ENCODE measurements at places on chromosomes 4 and X. TPM values are rescaled to one million over a fixed set of nuclear protein-coding genes. Genes with fewer than 3 reads are reported as not detected.
A peak's percentile ranks its signal among the peaks of the same experiment; 100 is the strongest.

Gene EPGN
- total RNA-seq, result not detected

Gene ARX
- not detected for total RNA-seq

Gene RHOXF2
- not detected for total RNA-seq

Gene GATA1
- not detected for total RNA-seq

Gene SLC38A5
- 1.6 TPM for total RNA-seq

Gene TRPC3
- total RNA-seq, result 51.2 TPM

Gene ETDB
- total RNA-seq, result not detected

Gene RADX
- total RNA-seq, result 4.5 TPM

Gene CLDN34
- total RNA-seq, result not detected

Gene IL2RG
- not detected for total RNA-seq

Gene UCP1
- total RNA-seq, result not detected

Gene ADH1A
- total RNA-seq, result not detected

Gene TAF7L
- not detected for total RNA-seq

- DNase-seq, result peak; percentile 53
These were observed 580 bp downstream of the NAF1 start for GRCh38 chr4:163166041-163166579.

DNA sequence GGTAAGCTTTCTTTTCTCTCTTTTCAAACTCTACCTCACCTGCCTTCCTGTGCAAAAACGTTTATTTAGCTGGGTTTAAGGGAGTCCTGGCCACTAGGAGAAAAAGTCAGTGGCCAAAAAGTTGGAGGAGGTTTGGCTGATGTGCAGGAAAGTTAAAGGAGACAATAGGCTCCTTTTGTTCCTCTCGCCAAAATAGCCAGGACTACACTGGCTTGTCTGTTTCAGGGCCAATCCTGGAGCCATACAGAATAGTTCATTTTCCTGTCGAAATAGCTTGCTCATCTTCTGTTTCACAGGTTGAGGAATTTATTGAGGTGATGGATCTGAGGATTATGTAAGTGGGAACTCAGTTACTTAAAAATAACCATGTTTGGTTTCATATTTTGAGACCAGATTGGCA is 423 bp downstream of the HEPH start:
- no peak for DNase-seq

DNA sequence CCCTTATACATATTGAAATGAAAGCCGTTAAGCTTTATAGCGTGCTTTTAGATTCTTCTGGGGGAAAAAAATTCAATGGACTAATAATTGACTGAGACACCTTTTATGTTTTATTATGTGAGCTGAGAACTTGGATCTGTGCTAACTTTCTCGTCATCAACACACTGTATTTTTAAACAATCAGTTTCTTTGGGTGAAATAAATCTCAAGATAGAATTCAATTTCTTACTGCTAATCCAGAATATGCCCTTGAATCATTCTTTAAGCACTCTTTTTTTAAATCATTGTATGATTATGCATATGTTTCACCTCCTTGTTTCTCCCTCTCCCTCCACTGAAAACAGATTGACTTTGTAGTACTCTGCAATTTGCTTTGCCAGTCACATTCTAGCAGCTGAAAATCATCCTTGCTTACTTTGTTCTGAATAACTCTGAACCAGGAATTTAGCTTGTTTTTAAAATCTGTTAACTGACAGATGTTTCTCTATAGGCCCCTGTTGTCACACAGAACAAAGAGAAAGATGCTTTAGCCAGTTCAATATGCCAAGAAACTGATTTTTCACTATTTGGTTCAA is 81.5 kb downstream of the SLIT2 start:
- DNase-seq, result no peak

- DNase-seq, result no peak
These were observed 4.5 kb downstream of the CYSLTR1 start for GRCh38 chrX:78322863-78323262.

DNA sequence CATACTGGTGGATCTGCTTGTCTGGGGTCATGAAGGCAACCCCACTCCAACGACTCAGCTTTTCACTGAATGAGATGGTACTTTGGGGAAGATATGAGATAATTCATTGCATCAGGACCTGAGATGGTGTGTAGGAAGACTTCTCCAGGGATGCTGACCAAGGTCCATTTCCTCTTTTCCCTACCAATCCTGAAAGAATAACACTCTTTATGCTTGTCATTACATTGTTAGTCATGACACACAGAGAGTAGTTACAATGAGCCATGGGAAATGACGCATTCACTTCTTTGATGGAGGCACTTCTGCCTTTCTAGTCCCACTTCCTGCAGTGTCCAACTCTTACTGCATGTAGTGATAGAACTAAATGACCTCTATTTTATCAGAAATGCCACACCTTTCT is 58.6 kb downstream of the AREG start:
- DNase-seq, result peak; percentile 55

DNA sequence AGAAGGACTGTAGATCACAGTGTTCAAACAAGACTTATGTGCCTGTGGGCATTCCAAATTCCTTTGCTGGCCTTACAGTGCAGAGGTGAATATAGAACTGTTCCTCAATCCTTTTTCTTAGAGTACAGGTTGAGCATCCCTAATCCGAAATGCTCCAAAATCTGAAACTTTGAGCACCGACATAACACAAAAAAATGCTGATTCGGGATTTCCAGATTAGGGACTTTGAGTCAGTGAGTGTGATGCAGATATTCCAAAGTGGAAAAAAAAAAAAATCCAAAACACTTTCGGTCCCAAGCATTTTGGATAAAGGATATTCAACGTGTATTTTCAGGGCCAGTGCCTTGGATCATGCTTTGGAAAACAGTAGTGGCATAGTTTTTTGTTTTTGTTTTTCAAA is 9.2 kb downstream of the SMS start:
- no peak for DNase-seq

DNA sequence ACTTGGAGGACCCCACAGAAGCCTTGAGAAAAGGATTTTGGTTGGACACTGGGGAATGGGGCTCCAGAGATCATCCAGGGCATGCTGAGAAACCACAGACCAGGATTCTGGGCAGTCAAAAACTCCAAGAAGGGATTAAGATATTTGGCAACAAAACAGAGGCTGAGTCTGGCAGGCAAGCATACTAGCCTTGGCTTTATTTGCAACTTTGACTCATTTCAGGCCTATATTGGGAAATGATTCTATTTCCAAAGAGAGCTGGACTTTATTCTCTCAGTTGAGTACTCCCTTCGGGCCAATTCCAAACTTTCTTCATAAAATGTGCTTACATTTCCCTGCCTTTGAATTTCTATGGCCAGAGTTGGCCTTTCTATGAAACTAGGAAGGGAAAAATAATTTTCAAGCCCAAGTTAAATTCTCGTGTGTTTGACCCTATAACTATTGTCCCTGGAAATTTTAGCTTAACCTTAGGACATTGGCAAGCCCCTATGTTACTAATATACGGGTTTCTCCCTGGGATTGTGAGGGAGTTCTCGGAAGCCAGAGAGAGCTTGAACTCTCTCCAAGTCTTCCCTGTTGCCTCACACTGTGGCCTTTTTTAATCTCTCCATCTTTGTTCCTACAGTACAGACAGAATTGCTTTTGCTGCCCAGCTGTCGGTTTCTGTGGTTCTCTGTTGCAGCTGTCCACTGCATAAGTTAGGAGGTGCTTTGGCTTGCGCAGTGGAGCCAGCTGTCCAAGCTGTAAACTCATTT is 112.6 kb upstream of the FAM9A start:
- DNase-seq, result no peak

DNA sequence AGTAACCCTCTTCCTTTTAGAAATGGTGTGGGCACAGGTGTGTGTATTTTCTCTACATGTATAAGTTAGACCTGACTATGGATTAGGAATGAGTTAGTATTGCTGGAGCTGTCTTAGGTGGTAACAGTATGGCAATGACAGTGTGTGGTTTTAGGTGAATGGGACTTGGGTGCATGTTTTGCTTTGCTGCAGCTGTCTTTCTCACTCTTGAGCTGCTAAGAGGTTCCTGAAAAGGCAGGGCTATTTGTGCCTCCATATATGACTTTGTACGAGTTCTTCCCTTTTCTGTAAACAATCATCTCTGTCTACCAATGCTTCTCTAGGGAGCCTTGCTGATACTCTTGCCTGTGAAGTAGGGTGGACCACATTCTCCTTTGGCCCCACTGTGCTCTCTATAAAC is 234.8 kb upstream of the HHIP start:
- no peak for DNase-seq

DNA sequence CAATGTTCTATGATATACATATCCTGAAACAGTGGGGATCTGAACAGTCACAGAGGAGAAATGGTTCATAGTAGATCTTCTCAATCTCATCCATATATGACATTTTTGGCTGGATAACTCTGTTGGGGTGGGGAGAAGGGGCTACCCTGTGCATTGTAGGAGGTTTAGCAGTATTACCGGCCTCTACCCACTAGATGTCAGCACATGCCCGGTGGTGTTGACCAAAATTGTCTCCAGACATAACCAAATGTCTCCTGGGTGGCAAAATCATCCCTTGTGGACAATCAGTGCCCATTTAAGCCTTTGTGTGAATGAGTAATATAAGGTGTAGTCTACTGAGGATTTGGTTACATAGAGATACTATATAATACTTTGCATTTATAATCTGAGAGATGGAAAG is 89.9 kb downstream of the PLS3 start:
- DNase-seq, result peak; percentile 46

DNA sequence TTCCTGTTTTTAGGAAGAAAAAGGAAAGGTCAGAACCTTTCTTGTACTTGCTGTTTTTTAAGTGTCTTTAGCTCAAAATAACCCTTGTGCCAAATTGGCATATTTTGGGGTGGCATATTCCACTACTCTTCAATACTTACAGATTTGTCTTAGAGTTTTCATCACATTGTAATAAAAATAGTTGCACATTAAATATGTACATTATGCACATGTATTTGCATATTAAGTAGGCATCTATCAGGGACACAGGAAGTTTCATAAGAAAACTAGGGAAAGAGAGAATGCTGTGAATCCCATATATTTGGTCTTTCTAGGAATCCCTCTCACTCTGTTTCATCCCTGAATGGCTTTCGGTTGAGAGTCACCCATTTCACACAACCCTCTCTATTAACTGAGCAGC is 139.6 kb downstream of the LARP7 start:
- DNase-seq, result no peak

- no peak for DNase-seq
These were observed 646.7 kb downstream of the BCOR start for GRCh38 chrX:39451046-39451445.

DNA sequence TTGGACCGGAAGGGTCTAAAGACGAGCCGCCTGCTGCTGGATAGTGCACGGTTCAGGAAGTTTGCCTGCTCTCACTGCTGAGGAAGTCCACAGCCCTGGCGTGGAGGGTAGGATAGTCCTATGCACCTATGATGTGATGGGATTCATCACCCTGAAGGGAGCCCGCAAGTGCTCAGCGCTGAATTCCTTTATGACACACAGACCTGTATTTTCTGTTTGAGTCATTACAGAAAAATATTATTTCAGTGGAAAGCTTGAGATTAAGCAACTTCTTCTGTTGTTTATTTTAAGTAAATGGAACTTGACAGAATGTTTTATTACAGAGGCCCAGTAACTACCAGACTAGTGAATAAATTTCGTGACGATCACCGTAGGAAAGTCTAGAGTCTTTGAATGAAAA is 123.2 kb downstream of the TRIML1 start:
- DNase-seq, result no peak

DNA sequence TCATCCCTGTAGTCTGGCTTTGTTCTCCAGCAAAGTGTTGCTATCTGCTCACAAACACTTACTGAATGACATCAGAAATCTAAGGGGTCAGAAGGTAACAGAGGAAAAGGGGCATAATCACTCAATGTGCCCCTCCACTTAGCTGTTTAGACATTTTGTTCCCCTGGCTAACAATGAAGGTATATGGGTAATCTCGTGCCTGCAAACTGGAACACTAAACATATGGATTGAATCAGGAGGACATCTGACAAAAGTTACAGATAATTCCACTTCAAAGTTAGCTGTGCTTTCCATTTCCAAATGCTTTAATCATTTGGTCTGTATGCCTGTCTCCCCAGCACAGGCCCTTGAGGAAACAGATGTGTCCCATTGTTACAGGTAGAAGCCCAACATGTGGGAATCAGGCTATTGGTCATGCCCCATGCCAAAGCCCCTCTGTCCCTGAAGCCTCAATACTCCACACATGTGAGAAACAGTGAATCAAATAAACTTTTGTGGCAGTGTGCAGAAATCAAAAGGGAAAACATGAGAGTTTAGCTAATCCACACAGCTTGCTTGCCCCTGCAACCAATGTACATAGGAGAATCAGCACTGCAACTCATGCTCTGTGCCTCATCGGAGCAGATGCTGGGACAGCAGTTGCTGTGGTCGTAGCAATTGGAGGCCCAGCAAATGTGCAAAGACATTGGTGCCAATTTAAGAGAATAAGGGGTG is 111.7 kb downstream of the RNF150 start:
- DNase-seq, result no peak

DNA sequence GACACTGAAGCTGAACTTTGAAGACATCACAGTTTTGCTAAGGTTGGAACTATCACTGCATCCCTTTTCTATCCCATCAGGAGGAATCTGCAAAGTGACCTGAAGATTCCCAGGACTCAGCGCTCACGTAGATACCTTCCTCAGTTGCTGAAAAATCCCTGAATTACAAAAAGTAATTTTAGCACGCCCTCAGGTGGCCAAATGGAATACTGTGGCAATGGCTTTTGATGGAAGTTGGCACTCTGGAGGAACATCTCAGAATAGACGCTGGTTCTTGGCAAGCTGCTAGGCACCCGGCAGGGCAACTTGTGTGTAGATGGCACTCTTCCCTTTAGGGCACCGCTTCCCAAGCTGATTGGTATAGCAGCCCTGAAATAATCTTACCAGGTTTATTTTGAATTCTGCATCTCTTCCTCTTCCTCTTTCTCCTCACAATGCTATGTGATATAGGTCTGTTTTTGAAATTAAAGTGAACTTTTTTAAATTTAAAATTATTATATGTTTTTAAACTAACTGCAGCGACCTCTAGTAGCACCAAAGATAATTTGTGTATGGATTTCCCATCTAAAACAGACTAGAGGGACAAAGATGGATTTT is 16.3 kb upstream of the ESX1 start:
- peak; percentile 59 for DNase-seq

- DNase-seq, result peak; percentile 38
These were observed 12.8 kb upstream of the NSUN7 start for GRCh38 chr4:40736910-40737309.

- peak; percentile 26 for DNase-seq
These were observed 424.5 kb upstream of the CTSO start for GRCh38 chr4:156378033-156378665.

DNA sequence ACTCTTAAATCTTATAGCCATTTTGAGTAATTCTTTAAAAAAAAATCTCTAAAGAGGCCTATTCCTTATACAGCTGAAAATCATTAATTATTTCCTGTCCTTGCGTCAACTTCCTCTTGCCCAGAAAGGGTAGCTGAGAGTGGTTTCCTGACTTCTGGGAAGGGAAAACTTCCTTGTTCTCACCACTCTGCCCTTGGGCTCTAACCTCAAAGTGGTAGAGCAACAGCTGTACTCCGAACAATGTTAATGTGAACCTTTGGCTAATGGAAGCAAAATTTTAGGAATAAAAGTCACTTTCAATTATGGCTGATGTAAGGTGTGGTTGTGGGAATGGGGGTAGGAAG is 15.3 kb downstream of the KLHL2 start:
- DNase-seq, result no peak

- DNase-seq, result no peak
These were observed 361.2 kb downstream of the BCOR start for GRCh38 chrX:39736216-39737211.
